Neural crest cell (in vitro differentiated cells): ENCODE measurements at places on chromosomes 2 and 18.
A peak's percentile ranks its signal among the peaks of the same experiment; 100 is the strongest.

DNA sequence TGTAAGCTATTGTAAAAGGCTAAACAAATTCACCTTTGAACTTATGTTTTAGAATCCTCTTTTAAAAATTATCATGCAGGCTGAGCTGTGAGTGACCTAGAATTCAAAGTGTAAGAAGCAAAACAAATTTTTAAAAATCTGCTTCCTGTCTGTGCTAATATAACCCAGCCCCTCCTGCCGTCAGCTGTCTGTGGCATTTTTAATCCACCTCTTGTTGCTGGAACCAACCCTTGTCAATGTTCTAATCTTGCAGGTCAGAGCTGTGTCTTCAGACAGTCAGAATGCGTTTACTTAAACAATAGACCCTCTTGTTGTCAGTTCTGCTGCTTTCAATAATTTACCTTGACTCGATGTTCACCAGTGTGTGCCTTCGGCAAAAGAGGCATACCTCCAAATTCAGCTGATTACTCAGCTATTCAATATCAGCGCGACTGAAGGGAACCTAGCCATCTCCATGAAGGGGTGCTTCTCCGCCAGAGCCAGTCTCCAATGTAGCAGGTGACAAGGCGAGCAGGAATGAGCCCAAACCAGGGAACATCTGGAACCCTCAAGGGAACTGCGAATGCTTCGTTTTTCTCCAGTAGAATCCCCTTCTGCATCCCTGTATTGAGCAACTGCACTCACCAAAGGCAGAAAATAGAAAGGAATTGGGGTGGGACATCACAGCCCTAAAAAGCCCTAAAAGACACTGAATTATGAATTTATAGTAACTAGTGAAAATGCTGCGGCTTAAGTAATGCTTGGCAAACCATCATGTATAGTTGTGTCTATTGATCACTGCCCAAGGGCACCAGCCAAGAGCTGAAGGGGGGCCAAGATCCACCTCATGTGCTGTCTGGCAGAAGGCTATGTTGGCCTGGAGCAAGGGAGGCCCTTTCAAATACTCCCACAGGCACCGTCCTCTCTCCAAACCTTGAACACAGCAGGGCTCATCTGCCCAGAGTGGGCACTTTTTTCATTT lies 62.5 kb downstream of the LYPD6B start:
- no peak for DNase-seq

DNA sequence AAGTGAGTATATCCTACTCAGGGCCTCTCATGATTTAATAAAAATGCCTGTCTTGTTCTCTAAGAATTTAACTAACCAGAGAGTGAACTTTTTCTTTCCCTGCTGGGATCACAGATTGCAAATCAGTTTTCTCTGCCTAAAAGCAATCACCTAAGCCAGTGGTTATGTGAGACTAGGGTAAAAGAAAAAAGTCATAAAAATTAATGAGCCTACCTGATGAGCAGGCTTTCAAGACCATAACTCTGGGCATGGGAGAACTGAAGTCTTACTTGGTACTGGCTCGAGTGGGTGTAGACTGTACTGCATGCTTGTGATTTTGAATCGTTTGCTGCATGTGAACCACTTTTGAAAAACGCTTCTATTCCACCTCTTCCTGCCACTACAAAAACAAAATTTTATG lies 1677.0 kb upstream of the LRRTM1 start:
- DNase-seq, result no peak

GRCh38 chr2:127618551-127619202 lies 27.3 kb upstream of the GPR17 start:
- DNase-seq, result no peak

DNA sequence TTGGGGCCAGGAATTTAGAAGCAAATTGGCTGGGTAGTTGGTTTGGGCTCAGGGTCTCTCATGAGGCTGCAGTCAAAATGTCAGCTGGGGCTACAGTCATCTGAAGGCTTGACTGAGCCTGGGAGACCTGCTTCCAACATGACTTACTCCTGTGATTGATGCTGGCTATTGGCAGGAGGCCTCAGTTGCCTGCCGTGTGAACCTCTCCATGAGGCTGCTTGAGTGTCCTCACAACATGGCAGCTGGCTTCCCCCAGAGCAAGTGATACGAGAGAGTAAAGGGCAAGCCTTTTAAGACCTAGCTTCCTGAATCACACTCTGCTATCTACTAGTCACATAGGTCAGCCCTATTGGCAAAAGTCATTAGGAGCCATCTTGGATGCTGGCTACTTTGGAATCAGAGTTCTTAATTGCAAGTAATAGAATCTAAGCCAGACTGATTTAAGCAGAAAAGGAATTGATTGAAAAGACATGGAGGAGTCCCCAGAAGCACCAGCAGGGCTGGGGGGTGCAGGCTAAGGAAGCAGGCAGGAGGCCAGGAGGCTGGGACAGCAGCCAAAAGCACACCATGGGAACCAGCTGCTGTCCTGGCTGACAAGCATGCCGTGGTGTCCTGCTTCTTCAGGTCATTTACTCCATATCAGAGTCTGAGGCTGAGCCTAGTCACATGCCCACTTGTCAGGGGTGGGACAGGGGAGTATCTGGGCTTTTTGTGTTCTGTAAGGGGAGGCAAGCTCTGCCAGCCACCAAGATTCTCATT lies 7.8 kb upstream of the GIGYF2 start:
- no peak for DNase-seq

GRCh38 chr2:63581298-63581961 lies 6.8 kb downstream of the WDPCP start:
- DNase-seq, result no peak

DNA sequence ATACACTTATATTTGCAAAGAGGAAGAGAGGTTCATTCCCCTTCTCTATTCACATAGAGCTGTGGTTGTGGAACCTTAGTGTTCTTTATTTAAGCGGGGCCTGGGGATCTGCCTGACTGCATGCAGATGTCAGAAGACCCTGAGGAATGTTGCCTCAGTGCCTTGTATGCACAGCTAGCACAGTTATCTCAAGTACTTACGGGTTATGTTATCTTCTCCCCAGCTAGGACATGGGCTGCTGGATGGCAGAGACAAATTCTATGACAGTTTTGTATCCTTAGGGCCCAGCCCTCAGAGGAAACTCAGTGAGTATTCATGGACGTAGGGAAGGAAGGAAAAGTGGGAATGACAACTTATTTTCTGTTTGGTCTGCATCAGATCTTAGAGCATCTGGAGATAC lies 37.7 kb upstream of the RTN4 start:
- DNase-seq, result no peak

GRCh38 chr18:67549946-67550345 lies 33.4 kb upstream of the DSEL start:
- no peak for DNase-seq

DNA sequence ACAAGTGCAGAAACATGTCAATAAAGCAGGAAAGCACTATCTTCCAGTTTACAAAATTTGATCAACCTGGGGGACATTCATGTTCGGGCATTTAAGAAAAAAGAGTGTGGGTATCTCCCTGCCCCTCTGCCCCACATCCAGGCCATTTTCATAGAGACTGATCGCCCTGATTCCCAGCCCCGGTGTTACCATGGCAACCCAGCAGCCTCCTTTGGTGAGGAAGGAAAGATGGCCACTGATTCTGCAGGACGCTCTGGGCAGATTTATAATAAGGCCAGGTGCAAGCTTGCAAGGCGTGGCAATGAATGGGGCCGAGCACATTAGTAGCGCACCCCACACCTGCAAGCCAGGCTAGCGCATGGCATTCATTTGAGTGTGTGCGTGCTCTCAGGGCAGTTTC lies 36.7 kb upstream of the ARL4C start:
- DNase-seq, result peak; percentile 29
